Activated CD4-positive, alpha-beta T cell treated with anti-CD3 and anti-CD28 coated beads, Interleukin-2, Interleukin-4, amounts not matched to agents 100 ng/mL and 50 ng/mL, durations not matched to agents 16 hours and 8 hours (primary cell): ENCODE measurements at places on chromosomes 12 and 14.

GRCh38 chr12:6604259-6605029 is 2.7 kb downstream of the CHD4 start:
- DNase-seq, result no peak

DNA sequence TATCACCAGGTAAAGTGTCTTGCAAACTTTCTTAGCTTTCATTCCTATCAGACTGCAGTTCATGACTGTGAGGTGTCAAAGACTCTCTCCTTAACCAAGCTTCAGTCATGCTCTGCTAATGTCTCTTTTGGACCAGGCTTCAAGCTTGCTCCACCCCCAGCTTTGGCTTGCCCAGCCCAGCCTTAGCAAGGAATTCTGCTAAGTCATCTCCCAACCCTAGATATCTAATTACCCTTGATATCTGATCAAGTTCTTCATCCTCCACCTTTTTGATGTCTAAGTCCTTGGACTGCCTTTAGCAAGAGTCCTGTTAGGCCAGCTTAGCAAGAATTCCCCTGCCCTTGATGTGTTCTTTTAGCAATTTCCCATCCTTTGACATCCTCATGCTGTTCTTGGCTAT is 108.9 kb upstream of the FGD4 start:
- DNase-seq, result no peak

DNA sequence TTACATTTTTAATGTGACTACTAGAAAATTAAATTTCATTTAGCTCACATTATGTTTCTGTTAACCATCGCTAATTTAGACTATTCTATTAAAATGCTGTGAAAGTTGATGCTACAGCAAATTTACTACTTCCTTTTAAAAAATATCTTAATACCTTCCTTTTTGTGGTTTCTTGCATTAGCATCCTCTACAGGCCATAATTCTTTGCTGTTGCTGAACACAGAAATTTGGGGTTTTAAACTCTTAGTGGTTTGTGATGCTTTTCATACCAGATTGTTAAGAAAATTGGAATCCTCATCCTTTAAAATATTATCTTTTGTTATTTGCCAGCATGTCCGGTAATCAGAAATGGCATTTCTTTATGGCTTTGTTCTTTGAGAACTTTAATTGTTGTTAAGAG is 18.1 kb downstream of the WNK1 start:
- DNase-seq, result no peak

GRCh38 chr14:26577711-26578110 is 20.1 kb downstream of the NOVA1 start:
- no peak for DNase-seq

DNA sequence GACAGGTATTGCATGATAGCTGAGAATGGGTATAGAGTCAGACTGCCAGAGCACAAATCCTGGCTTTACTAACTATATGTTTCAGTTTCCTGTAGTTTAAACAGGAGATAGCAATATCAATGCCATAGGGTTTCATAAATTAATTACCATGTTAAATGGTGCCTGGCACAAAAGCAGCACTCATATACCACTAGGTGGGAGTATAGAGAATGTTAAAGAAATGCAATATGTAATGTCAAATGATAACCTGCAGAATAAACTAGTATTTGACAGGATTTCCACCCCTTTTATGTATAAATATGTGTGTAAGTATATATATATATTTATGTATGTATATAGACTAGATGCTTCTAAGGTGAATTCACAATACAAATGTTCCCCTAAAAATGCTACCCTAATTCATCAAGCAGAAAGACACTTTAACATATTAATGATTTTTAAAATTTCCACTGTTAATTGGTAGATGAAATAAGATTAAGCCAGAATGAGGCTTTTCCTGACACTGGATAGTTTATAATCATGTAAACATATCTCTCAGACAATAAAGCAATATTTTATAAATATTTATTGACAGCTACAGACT is 8.6 kb downstream of the WDR89 start:
- peak; percentile 39 for DNase-seq

- no peak for DNase-seq
Measured at GRCh38 chr12:57191410-57191809, 25.2 kb upstream of the NXPH4 start.

GRCh38 chr14:48586099-48586498 is 910.7 kb upstream of the MDGA2 start:
- no peak for DNase-seq

DNA sequence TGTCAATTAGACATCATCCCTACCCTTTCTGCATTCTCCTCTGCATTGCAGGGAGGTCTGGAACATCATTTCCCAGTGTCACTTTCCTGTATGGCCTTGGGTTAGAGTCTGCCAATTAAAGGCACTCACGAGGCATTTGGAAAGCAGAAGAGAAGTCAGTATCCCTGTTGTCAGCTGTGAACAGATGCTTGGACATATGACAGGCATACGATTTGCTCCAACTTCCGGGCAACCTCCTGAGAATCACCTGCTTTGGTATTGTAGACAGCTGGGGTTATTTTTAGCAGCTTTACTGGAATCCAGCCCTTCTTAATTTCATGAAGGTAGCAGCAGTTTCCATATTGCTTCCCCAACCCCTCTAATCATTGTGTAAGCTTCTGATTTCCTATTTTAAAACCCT is 88.7 kb upstream of the DHRS4 start:
- no peak for DNase-seq

GRCh38 chr14:75960231-75960630 is 21.6 kb downstream of the TGFB3 start:
- DNase-seq, result no peak

- DNase-seq, result no peak
Measured at GRCh38 chr12:38547586-38547985, 231.0 kb downstream of the ALG10B start.

GRCh38 chr14:94945615-94946014 is 175.7 kb upstream of the GSC start:
- peak; percentile 19 for DNase-seq

GRCh38 chr14:101109981-101110728 is 206.6 kb upstream of the RTL1 start:
- no peak for DNase-seq

DNA sequence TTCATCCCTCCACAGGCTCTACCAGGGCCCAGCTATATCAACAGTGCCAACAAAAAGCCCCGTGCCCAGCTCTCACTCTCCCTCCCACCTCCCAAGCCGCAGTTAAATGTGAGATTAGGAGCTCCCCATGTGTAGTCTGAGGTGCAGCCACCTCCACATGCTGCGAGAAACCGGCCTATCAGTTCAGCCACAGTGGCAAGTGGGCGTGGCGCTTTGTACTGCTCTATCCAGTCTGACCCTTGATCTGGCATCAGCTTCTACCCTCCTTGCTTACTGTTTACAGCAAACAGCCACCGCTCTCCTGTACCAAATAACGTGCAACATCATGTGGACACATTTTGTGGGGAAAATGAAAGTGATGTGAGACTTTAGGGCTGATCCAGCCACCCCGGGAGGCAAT is 1.7 kb downstream of the PLEK2 start:
- DNase-seq, result no peak

DNA sequence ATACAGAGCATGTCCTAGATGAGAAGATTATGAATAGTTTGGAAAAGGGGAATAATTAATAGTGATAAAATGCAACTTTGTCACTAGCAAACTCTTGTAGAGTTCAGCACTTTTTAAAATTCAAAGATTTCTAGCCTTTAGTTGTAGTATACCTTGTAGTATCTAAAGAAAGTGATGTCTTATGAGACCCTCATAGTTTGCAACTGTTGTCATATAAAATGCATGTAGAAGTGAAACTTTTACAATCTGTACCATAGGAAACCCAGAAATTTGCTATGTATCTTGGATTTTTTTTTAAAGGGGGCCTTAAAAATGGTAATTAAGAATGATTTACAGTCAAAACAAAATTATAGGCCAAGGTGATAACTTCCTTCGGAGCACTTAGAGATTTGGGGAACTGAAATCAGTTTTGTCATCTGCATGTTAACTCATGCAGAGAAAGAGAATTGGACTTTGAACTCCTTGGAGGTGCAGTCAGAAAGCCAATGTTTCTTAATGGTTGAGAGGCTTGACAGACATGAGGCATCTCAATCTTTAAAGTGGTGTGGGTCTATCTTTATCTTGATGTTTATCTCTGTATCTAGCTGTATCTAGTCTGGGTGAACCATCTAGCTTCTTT is 1.3 kb downstream of the LRRK2 start:
- DNase-seq, result no peak

DNA sequence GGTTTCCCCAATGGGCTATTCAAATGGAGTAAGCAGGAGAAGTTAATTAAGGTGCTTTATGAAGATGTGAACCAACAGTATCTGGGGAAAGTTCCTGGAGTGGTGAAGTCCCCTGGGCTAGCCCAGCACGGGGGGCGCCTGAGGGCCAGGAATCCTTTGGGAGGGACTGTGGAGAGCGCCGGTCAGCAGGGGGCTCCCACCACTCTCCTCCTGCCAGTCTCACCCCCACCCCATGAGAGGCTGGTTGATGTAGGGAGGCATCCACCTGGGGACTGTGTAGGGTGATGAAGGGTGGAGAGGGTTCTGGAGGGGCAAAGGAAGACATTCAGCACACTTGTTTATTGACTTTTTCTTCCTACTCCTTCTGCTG is 4.4 kb downstream of the CEBPE start:
- no peak for DNase-seq

GRCh38 chr14:31843361-31844091 is 233.6 kb upstream of the ARHGAP5 start:
- DNase-seq, result no peak

DNA sequence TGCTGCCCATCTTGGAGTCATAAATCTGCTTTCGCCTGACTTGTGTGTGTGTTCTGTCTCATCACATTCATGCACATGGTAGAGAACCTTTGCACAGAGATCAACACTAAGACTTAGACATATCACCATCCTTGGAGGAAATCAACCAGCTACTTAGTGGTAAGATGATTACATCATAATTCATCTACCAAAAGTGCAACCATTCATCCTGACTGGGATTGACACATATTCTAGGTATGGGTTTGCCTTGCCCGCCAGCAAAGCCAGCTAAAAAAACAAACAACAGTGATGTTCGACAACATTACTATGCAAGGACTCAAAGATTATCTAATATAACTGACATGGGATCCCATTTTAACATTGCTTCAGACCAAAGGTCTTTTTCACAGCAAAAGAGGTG is 228.7 kb downstream of the NUAK1 start:
- DNase-seq, result no peak

DNA sequence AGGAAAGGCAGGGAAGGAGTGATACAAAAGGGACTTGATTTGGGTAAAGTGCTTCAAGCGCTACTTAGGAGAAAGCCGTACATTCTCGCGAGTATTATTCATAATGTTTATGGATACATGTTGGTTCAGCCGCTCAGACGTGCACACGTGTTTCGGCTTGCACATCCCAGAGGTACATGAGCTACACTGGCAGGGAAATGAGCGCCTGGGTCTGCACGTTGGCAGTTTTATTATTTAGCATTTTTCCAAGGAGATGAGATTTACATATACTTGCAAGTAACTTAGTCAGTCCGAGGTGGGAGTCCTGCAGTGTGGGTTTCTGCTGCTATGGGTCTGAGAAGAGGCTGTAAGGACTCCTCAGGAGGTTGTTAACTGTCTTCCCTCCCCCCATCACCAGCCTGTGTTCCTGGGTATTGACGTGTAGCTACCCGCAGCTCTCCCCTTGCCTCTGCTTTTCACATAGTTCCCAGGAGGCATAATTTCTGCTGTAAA is 1.5 kb downstream of the PRKCH start:
- peak; percentile 65 for DNase-seq

DNA sequence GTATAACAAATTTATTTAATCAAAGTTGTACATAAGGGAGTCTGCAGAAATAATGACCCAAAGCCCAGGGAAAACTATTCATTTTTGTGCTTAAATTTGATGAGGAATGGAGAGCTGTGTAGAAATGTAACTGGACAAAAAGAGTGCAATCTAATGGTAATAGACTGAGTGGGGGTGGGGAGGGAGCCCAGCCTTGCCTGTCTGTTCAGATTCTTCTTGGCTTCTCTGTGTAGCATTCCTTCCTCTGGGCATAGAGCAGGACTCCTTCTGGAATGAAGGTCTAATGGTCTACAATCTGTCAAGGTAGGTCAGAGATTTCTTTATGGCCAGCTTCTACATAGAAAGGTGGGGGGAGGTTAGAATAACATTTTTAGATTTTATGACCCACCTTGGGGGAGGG is 126.1 kb downstream of the SYT10 start:
- no peak for DNase-seq

DNA sequence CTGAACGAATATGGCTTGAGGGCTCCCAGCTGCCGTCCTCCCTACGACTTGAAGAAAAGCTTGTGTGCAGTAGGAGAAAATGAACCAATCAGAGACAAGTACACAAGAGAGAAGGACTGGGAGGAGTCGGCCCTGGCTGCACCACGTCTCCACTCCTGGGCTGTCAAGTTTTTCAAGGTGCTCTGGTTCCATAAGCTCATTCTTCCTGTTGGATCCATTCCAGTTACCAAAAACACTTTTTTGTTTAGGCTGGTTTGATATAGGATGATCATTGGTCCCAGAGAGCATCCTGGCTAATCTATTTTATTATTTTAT is 2.8 kb upstream of the A2ML1 start:
- no peak for DNase-seq

GRCh38 chr14:78611796-78612571 is 441.8 kb downstream of the NRXN3 start:
- DNase-seq, result no peak

DNA sequence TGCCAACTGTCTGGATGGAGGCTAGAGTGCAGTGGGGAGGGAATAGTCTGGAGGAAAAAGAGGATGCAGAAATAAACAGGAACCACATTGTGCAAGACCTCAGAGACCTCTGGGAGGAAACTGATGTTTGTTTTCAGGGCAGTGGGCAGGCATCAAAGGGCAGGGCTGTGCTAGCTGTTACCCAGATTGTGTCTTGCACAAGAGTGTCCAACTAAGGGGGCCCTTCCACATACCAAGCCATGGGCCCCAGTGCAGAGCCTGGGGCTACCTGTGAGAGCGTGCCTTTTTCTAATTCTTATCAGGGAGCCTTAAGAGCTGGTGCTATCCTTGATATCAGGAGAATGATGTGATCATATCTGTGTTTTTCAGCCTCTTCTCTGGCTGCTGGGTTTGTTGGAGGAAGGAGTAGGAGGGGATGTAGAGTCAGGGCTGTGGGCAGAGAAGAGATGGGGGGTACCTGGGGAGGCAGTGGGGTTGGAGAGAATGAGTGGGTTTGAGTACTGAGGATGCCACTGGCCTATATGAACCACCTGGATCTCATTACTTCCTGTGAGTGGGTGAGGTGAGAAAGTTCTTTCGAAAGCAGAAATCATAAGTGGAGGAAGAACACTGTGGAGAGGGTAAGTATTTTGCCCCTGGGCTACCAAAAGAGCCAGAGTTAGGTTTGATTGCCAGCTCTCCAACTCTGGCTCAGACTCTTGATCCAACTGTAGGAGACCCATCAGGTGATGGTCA is 259.2 kb upstream of the CRY1 start:
- DNase-seq, result peak; percentile 20

- DNase-seq, result no peak
Measured at GRCh38 chr12:43241986-43242385, 310.0 kb downstream of the ADAMTS20 start.

GRCh38 chr12:47065546-47065945 is 13.9 kb upstream of the PCED1B start:
- no peak for DNase-seq
